Hematopoietic multipotent progenitor cell (in vitro differentiated cells): ENCODE measurements at places on chromosomes 4 and X. TPM values are rescaled to one million over a fixed set of nuclear protein-coding genes. Genes with fewer than 3 reads are reported as not detected.

The TAF9B gene
- total RNA-seq: 17.2 TPM

The SORCS2 gene
- total RNA-seq: under 0.01 TPM

The XAGE1A gene
- not detected for total RNA-seq

The ITIH6 gene
- not detected for total RNA-seq

The DIPK2B gene
- total RNA-seq: under 0.01 TPM

The RASSF6 gene
- 1.3 TPM for total RNA-seq

The QRFPR gene
- total RNA-seq: not detected

The EBP gene
- 171 TPM for total RNA-seq

The YY2 gene
- 1.1 TPM for total RNA-seq

The XPNPEP2 gene
- 0.27 TPM for total RNA-seq

The GPAT3 gene
- 19.4 TPM for total RNA-seq

The MTM1 gene
- total RNA-seq: 7.0 TPM

The SYAP1 gene
- 10.8 TPM for total RNA-seq

The ARMCX6 gene
- 19.7 TPM for total RNA-seq

The TMEM156 gene
- 1.1 TPM for total RNA-seq

The FUNDC1 gene
- total RNA-seq: 3.8 TPM

The RNF150 gene
- total RNA-seq: 4.0 TPM
